ENCODE measurements at places on chromosomes 6 and 20. TPM values are rescaled to one million over a fixed set of nuclear protein-coding genes. Genes with fewer than 3 reads are reported as not detected.

Gene SLC44A4
- 10.5 TPM for total RNA-seq

Gene ZC3H12D
- total RNA-seq, result under 0.01 TPM

Gene PNRC1
- total RNA-seq, result 32.8 TPM

Gene UNC93A
- not detected for total RNA-seq

Gene NKX2-4
- total RNA-seq, result not detected

Gene TBXT
- not detected for total RNA-seq

Gene RUNX2
- 0.79 TPM for total RNA-seq

Gene TXLNB
- total RNA-seq, result not detected

Gene GRIK2
- total RNA-seq, result 0.38 TPM

Gene CDSN
- not detected for total RNA-seq

Gene TNFRSF21
- total RNA-seq, result 42.4 TPM

Gene UBD
- not detected for total RNA-seq

Gene ELOVL4
- 6.1 TPM for total RNA-seq

Gene TSBP1
- total RNA-seq, result not detected

Gene COQ3
- 8.4 TPM for total RNA-seq

Gene SAMHD1
- total RNA-seq, result 2.2 TPM

Gene GMEB2
- total RNA-seq, result 13.2 TPM

Gene C2
- total RNA-seq, result 0.26 TPM

Gene C20orf141
- not detected for total RNA-seq

Gene PKHD1
- total RNA-seq, result not detected

Gene EFCAB8
- under 0.01 TPM for total RNA-seq

Gene STMN3
- 0.26 TPM for total RNA-seq

Gene BPI
- total RNA-seq, result not detected

Gene CHRNA4
- not detected for total RNA-seq

Gene DEFB113
- not detected for total RNA-seq

Gene OR5V1
- total RNA-seq, result not detected

Gene KIFC1
- total RNA-seq, result 0.26 TPM

Gene ANKRD66
- total RNA-seq, result not detected

Gene NUS1
- total RNA-seq, result 31.5 TPM

Gene PACRG
- under 0.01 TPM for total RNA-seq

Gene PSORS1C2
- total RNA-seq, result not detected

Gene PRDM13
- not detected for total RNA-seq

Gene ZSWIM3
- total RNA-seq, result 3.7 TPM

Gene TNXB
- total RNA-seq, result 2.4 TPM

Gene SLC16A10
- under 0.01 TPM for total RNA-seq

Gene CTCFL
- not detected for total RNA-seq

Gene SLC23A2
- total RNA-seq, result 6.8 TPM

Gene IL17A
- total RNA-seq, result not detected

Gene RIPPLY2
- not detected for total RNA-seq

Gene NOTCH4
- 0.38 TPM for total RNA-seq

Gene FILIP1
- total RNA-seq, result under 0.01 TPM

Gene RFX6
- not detected for total RNA-seq

Gene AAR2
- total RNA-seq, result 13.7 TPM

Gene SAYSD1
- total RNA-seq, result 9.0 TPM

Gene MUCL3
- under 0.01 TPM for total RNA-seq

Gene MCHR2
- total RNA-seq, result not detected

Gene MYL9
- 0.53 TPM for total RNA-seq

Gene HLA-DMA
- total RNA-seq, result 2.8 TPM

Gene PDYN
- total RNA-seq, result not detected

All from bronchial epithelial cell (primary cell).